Left colon (tissue), 2 donors: ENCODE measurements at places on chromosomes 5 and 9. TPM values are rescaled to one million over a fixed set of nuclear protein-coding genes. Genes with fewer than 3 reads are reported as not detected.

The EPB41L4B gene
- total RNA-seq = 147 TPM

DNA sequence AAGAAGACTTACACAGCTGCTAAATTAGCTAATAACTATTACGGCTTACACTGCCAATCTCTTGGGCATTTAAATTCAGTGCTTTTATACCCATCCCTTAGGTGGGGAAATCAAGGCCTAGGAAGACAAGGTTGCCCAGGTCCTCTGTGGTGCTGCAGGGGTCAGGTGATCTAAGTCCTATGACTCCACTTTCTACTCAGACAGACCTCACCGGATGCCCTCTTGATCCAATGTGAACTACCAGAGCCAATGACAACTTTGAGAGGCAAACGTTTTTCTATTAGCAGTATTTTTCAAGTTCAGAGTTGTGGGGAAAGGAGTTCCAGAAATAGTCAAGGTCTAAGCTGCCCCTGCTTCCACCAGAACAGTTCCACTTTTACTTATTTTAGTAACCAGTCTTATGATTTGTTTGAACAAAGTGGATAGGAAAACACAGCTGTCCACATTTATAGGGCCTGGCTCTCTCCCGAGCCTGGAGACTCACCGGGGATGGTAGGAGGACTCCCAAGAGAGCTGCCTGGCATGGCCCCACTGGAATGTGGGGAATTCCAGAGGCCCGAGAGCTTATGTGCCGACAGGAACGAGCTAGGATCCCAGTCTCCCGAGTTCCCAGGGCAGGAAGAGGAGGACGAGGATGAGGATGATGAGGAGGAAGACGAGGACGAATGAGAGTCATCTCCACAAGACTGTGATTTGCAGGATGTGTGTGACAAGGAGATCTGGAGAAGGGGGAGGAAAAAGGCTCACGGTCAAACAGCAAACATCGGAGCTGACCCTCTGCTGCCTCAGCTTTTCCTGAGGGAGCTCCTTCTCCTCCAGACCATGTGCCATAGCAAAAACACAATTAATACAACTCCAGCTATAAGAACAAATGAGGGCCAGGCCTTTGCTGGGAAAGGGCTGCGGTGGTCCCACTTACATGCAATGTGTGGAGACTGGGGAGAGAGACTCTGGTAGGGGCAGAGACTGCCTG lies 16.7 kb downstream of the FAM193B start:
- DNase-seq = peak; percentile 55

GRCh38 chr5:175131432-175131831 lies 312.6 kb downstream of the DRD1 start:
- DNase-seq = no peak

DNA sequence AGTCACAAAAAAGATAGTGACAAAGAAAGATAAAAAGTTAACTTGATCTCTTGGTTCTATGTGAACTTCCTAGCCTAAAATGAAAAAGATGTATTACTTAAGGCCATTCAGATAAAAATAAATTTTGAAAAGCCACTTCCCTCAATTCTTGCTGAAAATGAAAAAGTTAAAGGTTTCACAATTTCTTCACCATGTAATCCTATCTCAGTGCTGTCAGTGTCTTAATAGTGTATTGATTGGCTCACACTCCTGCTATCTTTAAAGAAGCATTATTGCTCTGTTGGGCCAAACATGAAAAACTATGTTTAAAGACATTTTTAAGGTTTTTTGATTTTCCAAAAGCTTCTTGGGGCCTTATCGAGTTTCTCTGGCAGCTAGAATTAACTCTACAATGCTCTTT lies 18.1 kb upstream of the EGFLAM start:
- DNase-seq = no peak

The LMNB1 gene
- total RNA-seq = 23.2 TPM

DNA sequence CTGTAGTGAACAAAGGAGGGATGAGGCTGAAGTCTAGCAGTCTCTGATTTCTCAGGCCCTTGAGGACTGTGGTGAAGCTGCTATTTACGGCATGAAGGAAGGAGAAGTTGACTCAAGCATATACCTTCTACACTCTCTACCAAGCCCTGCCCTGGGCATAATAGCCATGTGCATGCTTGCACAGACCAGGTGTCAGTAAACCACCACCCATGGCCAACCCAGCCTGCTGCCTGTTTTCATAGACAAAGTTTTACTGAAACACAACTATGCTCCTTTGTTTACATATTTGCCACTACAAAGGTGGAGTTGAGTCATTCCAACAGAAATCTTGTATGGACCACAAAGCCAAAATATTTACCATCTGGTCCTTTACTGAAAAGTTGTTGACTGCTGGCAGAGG lies 126.9 kb downstream of the PAPPA start:
- no peak for DNase-seq

DNA sequence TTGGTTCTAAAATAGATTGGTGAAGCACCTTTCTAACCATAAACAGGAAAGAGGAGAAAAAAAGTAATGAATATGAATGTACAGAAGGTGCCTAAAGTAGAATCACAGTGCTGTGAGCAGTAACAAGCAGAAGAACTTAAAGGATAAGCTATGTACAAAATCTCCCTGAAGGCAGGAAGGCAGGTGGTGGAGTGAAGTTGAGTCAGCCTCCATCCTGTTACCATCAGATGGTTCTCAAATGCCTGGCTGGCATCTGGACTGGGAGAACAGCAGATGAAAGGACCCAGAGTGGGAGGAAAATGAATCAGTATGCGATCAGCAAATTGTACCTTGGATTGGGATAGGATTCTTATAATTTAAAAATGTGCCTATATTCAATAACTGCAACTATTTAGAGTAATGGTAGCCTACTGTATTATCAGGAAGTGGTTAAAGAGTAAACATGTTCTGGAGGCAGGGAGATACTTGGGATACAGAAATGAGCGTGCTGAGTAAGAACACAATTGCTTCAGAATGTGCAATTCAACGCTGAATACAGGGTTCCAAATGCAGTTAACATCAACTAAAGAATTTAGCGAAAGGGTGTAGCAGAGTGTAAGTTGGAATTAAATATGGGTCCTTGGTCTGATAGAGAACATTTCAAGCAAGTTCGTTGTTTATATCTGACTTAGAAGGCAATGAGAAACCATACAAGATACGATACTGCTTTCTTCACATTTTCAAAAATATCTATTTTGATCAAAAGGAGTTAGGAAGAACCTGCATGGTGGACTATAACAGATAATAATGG lies 21.1 kb upstream of the FER start:
- no peak for DNase-seq

The KCTD16 gene
- not detected for total RNA-seq

DNA sequence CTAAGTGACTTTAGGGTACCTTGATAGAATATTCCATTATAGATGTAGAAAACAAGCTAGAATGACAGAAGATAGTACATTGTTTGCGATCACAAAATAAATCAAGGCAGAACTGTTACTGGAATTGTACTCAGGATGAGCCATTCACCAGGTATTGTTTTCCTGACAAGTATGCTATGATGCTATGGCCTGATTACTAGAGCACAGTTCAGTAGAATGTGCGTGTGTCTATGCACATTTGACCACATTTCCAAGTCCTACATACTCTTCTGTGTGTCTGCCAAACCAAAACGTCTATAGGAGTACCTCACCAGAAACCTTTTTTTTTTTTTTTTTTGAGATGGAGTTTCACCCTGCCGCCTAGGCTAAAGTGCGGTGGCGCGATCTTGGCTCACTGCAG lies 43.3 kb upstream of the CDC42SE2 start:
- no peak for DNase-seq

The PDE6A gene
- 4.2 TPM for total RNA-seq

DNA sequence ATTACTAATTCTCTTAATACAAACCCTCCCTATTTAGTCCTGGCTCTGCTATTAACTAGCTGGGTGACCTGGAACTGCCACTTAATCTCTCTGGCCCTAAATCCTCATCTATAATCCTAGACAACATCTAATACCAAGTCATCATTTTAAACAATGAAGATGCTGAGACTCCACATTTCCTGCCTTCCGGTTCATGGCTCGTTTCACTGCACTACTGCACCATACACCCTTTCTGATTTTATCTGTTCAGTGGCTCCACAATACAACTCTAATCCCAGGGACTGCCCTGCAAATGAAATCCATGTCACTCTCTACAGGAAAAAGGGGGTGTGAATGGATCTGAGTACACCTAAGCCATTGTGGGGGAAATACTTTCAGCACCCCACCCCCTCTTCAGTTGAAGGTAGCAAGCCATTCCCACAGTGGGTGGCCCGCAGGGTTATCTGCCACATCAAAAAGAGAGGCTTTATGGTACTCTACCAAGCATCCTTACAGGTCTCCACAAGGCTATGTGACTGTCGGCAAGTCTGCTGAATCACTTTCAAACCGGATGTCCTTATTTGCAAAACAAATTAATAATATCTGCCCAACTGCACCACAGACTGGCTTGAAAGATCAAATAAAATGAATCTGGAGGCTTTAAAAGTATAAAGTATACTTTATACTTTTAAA lies 89.5 kb downstream of the EPB41L4A start:
- no peak for DNase-seq

DNA sequence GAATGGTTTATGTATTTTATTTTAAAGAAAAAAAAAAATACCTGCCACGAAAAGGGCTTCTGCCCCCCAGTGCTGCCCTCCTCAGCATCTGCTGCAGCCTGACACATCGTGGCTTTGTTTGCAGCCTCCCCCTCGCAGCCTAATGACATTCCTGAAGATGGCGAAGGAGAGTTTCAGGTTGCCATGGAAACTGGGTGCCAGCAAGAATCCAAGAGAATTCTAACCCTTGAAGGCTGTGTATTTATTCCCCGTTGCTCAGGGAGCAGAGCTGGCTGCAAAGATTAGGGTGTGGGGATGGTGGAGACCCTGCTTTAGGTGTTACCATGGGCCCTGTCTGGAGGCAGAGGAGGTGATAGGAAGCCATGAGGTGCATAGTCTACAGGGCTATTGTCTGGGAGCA lies 126.6 kb downstream of the NSG2 start:
- no peak for DNase-seq

GRCh38 chr9:71830929-71831328 lies 62.6 kb upstream of the CEMIP2 start:
- peak; percentile 36 for DNase-seq

DNA sequence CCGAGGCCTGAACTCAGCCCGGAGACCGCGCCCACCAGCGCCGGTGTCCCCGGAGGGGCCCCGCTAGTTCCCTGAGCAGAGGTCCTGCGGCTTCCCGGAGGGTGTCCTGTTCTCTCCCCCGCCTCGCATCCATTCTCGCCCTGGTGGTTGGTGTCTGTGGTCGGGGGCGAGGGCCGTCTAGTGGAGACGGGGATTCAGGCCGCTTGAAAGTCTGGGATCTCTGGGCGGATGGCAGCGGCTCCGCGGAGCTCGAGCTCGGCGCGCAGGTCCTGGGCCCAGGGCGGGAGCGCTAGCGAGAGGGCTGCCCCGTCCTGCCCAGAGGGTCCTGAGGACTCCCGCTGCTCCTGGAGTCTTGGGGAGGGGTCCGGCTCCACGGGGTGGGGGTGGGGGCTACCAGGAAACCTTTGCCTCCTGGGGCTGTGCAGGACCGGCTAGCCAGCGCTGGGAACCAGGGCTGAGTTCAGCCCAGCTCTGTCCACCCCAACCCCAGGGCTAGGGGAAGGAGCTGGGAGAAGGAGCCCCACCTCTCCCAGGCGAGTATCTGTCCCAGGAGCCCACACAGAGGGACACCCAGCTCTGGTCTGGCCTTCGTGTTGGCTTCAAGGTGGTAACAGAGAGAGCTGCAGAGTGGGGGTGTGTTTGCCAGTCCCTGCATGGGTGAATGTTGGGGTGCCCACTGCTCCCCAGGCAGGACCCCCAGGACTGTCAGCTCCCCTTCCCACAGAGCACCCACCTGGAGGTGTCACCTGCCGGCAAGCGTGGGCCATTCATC lies 4.0 kb downstream of the TOR4A start:
- no peak for DNase-seq

DNA sequence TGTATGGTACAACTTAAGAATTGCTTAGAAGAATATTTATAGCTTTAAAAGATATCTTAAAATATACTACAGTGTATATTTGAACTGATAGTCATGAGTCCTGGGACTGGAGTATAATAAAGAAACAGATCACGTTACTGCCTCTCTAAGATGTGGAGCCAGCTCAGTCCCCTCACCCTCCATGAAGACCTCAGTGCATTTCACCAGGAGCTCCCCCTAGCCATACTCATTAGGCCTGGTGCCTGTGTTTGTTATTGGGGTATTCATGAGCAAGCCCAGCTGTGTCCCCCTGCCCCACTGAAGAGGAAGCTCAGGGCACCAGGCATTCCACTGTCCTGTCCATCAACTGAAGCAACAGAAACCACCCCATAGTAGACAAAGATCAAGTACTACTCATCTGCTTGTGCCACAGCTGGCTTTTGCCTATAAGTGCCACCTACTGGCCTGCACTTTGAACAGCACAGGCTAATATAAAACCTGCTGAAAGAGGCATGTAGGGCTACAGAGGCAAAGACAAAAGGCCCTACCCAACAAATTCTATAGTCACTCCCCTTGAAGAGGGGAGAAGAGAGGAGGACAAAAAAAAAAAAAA lies 850.2 kb upstream of the NUDT12 start:
- no peak for DNase-seq

DNA sequence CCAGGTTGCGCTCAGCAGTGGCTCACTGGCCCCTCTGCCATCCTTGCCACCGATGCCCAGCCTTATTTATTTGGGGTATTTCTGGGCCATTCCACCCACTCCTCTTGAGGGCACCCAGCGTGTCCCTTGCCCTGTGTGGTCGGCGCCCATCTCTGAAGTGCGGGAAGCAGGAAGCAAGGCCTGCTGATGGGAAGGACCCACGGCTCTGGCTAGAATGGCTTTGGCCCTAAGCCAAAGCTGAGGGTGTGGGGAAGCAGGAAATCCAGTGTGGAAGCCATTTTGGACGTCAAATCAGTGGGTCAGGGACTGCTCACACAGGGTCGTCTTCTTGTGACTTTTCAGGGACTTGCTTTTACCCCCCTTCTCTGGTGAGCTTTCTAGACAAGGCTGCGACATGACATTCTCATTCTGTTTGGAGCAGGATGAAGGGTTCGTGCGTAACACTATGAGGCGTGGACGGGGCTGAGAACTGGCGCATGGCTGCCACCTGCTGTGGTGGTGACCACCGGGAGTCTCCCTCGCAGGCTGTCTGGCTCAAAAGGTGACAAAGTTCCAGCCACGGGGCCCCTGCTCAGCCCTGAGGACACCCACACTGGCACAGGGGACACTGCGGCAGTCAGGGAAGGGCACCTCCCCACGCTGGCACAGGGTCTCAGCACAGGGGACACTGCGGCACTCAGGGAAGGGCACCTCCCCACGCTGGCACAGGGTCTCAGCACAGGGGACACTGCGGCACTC lies 50.7 kb upstream of the NKD2 start:
- DNase-seq = peak; percentile 3

DNA sequence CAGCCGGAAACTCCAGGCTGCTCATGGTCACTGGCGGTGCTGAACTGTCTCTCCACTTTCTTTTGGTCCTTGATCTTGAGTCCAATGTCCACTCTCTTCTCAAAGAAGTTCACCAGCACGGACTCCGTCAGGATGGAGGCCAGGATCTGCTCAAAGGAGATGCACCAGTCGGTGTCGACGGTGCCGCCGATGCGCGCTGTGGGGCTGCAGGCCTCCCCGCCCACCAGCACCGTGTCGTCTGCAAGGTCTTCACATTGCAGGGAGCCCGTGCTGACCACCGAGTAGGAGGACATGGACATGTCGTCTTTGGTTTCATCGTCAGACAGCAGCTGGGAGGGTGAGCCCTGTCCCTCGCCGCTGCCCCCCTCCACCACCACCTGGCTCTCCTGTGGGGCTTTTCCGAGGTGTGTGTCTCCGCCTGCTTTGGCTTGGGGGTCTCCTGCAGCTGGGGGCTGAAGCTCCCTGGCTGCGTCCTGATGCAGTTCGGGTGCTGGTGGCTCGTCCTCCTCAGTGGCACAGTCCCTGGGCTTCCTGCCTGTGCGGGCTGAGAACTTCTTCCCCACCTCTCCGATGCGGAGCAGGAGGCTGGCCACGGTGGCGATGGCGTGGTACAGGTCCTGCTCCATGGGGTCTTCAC lies 5.0 kb upstream of the MRNIP start:
- no peak for DNase-seq

- no peak for DNase-seq
Observed at GRCh38 chr9:121731090-121731489, 79.7 kb downstream of the DAB2IP start.
